ENCODE measurements at places on chromosomes 11 and 22.
A peak's percentile ranks its signal among the peaks of the same experiment; 100 is the strongest.

GRCh38 chr11:58739725-58740430 lies 8.1 kb upstream of the GLYAT start:
- no peaks in the 10 kb centered on the region for H3K4me1 ChIP-seq
- H3K27ac ChIP-seq = no peak overlapping the region
- no peaks in the 10 kb centered on the region for H3K27me3 ChIP-seq
- no peak overlapping the region for H3K4me3 ChIP-seq
- peak; percentile 9 for DNase-seq

DNA sequence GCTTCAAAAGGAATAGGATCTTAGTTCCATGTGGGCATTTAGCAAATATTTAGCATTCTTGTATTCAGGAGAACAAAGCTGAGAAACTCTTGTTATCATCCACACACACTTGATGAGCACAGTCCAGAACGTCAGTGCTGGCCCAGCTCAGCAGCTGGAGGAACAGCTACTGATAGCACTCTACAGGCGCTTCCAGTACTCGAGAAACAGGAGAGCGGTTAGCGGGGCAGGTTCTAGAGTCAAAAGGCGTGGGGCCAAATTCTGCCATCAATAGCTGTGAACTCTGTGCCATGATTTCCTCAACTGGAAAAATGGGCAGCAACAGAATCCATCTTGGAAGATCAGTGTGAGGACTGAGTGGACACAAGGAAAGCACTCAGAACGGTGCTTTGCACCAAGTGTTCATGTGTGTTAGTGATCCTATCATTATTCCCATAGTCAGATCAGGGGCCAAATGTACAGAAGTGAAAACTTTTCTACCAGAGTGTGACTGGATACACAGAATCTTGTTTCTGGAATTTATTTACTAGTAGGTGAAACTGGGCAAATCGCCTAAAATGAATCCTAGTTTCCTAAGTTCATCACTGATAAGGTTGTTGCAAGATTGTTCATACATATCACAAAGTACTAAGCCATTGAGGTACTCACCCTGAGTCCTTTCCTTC lies 3.2 kb downstream of the JOSD1 start:
- H3K36me3 ChIP-seq = no peaks in the 10 kb centered on the region
- H3K27ac ChIP-seq = peak overlapping the region; percentile 88
- peak overlapping the region; percentile 85 for H3K4me3 ChIP-seq
- no peak for DNase-seq
- H3K4me1 ChIP-seq = peaks cover 35% of the 10 kb centered on the region

GRCh38 chr11:2655834-2656622 lies 43.8 kb downstream of the KCNQ1OT1 start:
- peak; percentile 51 for DNase-seq
- no peak overlapping the region for H3K27ac ChIP-seq
- no peaks in the 10 kb centered on the region for H3K27me3 ChIP-seq
- H3K4me1 ChIP-seq = no peaks in the 10 kb centered on the region
- H3K4me3 ChIP-seq = no peak overlapping the region

- H3K4me1 ChIP-seq = peaks cover 12% of the 10 kb centered on the region
- DNase-seq = no peak
- H3K36me3 ChIP-seq = no peaks in the 10 kb centered on the region
- H3K27me3 ChIP-seq = no peaks in the 10 kb centered on the region
- H3K27ac ChIP-seq = no peak overlapping the region
These were observed 120.3 kb upstream of the ZC3H12C start for GRCh38 chr11:109972939-109973338.

DNA sequence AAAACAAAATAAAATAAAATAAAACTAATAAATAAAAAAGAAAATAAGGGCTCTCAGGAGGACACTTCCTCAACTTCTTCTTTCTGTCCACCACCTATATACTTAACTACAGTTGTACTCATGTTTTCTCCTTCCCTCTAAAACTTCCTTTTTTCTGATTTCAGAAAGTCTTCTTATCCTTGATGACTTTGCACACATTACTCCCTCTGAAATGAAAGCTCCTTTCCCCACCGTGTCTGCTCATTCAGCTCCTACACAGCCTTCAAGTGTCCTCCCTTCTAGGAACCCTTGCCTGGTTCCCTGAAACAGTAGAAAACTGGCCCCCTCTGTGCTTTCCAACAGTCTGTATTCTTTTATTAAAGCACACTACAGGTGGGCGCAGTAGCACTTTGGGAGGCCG lies 18.3 kb upstream of the DDX17 start:
- H3K36me3 ChIP-seq = no peaks in the 10 kb centered on the region
- H3K4me3 ChIP-seq = no peak overlapping the region
- no peaks in the 10 kb centered on the region for H3K27me3 ChIP-seq
- no peaks in the 10 kb centered on the region for H3K4me1 ChIP-seq

DNA sequence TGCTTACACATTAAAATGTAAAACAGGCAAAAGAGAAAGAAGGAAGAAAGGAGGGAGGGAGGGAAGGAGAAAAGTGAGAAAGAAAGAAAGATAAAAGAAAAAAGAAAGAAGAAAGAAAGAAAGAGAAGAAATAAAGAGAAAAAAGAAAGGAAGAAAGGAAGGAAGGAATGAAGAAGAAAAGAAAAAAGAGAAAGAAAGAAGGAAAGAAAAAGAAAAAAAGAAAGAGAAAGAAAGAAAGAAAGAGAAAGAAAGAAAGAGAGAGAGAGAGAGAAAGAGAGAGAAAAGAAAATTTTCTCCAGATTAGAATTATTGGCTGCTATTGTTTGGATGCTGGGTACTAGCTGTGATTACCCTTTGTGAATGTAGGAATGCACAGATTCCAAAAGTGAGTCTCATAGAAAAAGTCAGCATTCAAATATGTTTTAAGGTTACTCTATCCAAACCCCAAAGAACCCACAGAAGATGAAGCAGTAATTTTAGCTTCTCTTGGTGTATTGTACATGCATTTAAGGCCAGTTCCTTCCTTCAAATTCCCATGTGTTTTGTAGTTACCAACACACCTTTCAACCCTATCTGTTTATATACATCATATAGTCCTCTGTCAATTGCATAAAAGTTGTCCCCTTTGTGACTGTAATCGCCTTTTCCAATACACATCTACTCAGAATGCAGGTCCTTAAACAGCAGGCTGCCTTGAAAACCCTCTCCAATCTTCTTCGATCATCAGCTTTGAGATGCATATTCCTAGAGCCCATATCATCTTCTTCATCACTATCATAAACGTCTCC lies 789 bp upstream of the FAM111A start:
- peak; percentile 37 for DNase-seq
- H3K4me3 ChIP-seq = peak overlapping the region; percentile 79
- H3K27me3 ChIP-seq = no peaks in the 10 kb centered on the region
- H3K27ac ChIP-seq = peak overlapping the region; percentile 68
- H3K4me1 ChIP-seq = peaks cover 35% of the 10 kb centered on the region

DNA sequence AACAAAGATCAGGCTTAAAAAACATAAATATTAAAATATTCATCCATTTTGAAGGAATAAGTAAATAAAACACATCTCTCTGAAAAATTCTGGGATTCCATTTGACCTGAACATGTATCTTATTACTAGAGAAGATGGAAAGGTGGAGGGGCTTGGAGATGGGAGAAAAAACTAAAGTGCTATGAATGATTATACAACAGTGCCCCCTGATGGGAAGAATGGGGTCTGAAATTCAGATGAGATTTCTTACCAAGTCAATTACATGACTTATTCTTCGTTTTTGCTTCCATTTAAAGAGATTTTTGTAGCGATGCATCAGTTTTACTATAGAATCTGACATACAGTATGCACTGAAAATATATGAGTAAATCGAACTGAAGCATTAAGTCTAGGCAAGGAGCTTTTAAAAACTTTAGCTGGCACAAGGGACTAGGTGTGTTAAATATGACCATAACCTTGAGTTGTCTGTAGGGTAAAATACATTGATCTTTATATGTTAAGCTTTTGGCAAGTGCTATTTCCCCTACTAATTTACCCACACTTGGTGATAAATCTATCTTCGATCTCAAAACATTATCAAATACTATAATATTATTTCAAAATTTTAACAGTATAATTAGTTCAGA lies 718.8 kb downstream of the CNTN5 start:
- H3K27me3 ChIP-seq = peaks cover 23% of the 10 kb centered on the region
- DNase-seq = peak; percentile 76
- H3K36me3 ChIP-seq = no peaks in the 10 kb centered on the region
- H3K4me1 ChIP-seq = no peaks in the 10 kb centered on the region
- no peak overlapping the region for H3K27ac ChIP-seq
- no peak overlapping the region for H3K4me3 ChIP-seq

- no peak overlapping the region for H3K4me3 ChIP-seq
- no peaks in the 10 kb centered on the region for H3K36me3 ChIP-seq
- H3K27ac ChIP-seq = no peak overlapping the region
- no peaks in the 10 kb centered on the region for H3K4me1 ChIP-seq
These were observed 223.4 kb downstream of the FAM76B start for GRCh38 chr11:95566211-95566610.

DNA sequence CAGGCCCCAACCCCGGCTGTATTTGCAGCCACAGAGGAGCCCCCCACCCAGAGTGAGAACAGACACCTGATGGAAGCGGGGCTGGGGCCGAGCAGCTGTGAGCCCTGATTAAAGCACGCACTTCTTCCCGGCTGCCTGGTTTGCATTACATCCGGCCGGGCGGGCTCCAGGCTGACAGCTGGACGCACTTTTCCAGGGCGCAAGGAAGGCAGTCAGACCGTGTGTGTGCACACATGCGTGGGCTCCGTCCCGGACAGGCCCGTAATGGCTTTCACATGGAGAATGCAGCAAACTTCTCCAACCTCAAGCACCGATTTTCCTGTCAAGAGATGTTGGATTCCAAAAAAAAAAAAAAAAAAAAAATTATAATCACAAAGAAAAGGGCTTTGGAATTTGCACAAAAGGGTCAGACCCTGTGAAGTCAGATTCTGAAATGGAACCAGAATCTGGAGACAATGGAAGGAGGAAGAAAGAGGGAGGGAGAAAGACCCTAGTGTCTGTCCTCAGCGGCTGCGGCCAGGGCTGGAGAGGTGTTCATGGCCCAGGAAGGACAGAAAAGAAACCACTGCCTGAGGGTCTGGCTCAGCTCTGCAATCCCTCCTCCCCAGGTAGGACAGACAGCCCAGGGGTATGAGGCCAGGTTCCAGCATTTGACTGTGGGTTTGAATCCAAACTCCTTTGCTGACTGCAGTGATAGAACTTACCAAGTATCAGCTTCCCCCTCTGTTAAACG lies 365.5 kb downstream of the MN1 start:
- no peak for DNase-seq
- H3K27me3 ChIP-seq = no peaks in the 10 kb centered on the region
- H3K27ac ChIP-seq = no peak overlapping the region
- peaks cover 21% of the 10 kb centered on the region for H3K4me1 ChIP-seq
- no peak overlapping the region for H3K4me3 ChIP-seq
- H3K36me3 ChIP-seq = no peaks in the 10 kb centered on the region

DNA sequence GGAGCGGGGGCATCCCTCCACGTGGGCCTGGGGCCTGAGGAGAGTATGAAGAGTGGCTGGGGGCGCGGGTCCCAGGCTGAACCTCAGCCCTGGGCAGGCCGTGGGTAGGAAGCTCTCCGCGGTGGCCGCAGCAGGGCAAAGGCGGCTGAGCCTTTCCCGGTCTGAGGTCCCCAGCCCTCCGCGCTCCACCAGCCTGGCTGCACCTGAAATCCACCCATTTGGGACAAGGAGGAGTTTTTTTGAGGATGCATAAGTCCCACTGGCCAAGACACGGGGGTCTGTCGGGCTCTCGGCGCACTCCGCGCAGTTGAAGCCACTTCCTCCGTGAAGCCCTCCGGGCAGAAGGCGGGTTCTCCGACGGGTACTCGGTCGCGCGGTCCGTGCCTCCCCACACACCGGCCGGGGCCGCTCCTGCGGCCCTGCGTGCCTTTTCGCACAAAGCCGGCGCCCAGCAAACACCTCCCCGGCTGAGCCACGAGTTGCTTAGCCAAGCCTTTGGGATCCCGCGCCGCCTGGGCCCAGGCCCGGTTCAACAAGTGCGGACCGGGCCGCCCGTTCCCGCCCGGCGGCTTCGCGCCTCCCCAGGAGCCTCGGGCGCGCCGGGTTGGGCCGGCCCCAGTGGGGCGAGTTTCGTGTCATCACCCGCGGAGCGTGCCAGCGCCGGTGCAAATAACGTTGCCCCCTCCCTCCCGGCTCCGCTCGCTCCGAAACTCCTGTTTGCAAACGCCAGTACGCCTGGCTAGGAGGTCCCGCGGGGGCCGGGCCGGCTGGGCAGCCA lies 666 bp upstream of the OVOL1 start:
- no peak overlapping the region for H3K27ac ChIP-seq
- no peak for DNase-seq
- H3K4me3 ChIP-seq = peak overlapping the region; percentile 63
- H3K4me1 ChIP-seq = peaks cover 49% of the 10 kb centered on the region

GRCh38 chr11:94328587-94329080 lies 24.3 kb downstream of the IZUMO1R start:
- H3K27ac ChIP-seq = no peak overlapping the region
- no peak overlapping the region for H3K4me3 ChIP-seq
- H3K4me1 ChIP-seq = peaks cover 9% of the 10 kb centered on the region
- no peaks in the 10 kb centered on the region for H3K27me3 ChIP-seq

DNA sequence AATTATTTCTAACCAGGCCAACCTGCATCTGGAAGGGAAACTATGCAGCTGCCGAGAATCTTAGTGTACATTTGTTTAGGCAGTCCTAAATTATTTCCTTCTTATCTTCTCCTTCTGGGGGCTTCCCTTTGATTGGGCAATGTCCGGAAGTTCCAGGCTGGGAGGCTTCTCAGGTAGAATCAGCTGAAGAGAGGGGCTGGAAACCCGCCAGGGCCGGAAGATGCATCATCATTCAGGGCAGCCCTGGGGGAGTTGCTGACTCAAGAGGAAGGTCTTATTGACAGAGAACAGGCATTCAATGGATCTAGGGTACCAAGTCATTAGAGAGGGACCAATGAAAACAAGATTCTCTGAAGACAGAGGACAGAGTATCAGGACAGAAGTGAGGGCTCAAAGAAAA lies 150.7 kb downstream of the BLID start:
- peaks cover 18% of the 10 kb centered on the region for H3K4me1 ChIP-seq
- peak; percentile 96 for DNase-seq
- peak overlapping the region; percentile 60 for H3K27ac ChIP-seq
- H3K36me3 ChIP-seq = no peaks in the 10 kb centered on the region
- no peaks in the 10 kb centered on the region for H3K27me3 ChIP-seq

DNA sequence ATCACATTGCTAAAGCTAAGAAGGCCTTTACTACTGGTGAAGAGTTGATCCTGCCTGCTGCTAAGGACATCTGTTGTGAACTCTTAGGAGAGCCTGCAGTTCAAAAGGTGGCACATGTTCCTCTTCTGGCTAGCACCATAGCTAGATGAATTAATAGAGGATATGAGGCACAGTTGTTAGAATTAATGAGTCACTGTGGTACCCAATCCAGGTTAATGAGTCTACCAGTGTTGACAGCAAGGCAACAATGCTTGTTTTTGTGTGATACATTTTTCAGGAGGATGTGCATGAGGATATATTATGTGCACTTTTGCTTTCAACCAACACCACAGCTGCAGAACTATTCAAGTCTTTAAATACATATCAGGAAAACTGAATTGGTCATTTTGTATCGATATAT lies 12.0 kb downstream of the C11orf58 start:
- H3K27ac ChIP-seq = no peak overlapping the region
- H3K4me3 ChIP-seq = no peak overlapping the region
- peak; percentile 21 for DNase-seq
- no peaks in the 10 kb centered on the region for H3K4me1 ChIP-seq

DNA sequence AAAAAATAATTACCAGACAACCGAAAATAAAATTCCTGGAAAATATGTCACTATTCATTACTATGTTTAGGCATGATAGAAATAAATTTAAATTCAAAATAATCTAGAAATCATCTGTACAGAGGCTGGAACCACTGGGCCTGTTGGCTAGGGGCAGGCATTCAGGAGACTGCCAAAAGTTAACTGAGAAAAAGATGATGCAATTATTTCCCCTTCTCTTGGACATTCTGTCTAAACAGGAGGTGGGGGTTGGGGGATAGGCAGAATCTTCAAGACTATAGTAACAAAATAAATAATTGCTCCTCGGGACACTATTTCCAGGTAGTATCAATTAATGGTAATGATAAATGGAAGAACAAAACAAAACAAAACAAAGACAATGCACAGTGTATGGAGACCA lies 14.1 kb downstream of the BTBD10 start:
- no peak overlapping the region for H3K27ac ChIP-seq
- no peak overlapping the region for H3K4me3 ChIP-seq
- H3K36me3 ChIP-seq = no peaks in the 10 kb centered on the region
